ENCODE measurements at places on chromosomes 5 and 9. TPM values are rescaled to one million over a fixed set of nuclear protein-coding genes. Genes with fewer than 3 reads are reported as not detected.

CAMK4 gene
- total RNA-seq = 130 TPM

FAM153A gene
- 2.8 TPM for total RNA-seq

YIPF5 gene
- 81.7 TPM for total RNA-seq

ADAM19 gene
- total RNA-seq = 13.4 TPM

ACTBL2 gene
- total RNA-seq = not detected

SLC35A4 gene
- 3.7 TPM for total RNA-seq

EGFLAM gene
- 3.1 TPM for total RNA-seq

UQCRQ gene
- 81.1 TPM for total RNA-seq

AJM1 gene
- 0.94 TPM for total RNA-seq

FGF18 gene
- total RNA-seq = 0.62 TPM

CD72 gene
- 0.47 TPM for total RNA-seq

KIF4B gene
- total RNA-seq = 0.16 TPM

PDE6A gene
- not detected for total RNA-seq

PPP2R2B gene
- total RNA-seq = 141 TPM

GABRA1 gene
- 18.2 TPM for total RNA-seq

TGFBI gene
- total RNA-seq = 4.2 TPM

PRDM9 gene
- not detected for total RNA-seq

C5orf47 gene
- 0.16 TPM for total RNA-seq

FOXI1 gene
- total RNA-seq = not detected

ZDHHC11B gene
- total RNA-seq = 5.6 TPM

- DNase-seq = no peak
These were observed 14.3 kb downstream of the FNBP1 start for GRCh38 chr9:130028493-130029222.

DNA sequence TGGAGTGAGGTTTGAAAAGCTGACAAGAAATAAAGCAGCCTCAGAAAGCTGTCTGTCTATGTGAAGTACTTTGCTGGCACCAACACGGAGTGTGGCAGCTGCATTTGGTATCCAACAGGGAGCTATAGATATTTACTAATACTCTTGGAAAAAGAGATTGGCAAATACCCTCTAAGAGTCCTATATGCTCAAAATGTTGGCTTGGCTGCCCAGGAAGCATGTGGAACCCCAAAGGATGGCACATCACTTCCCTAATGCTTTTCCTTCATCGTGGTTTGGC, 398.3 kb downstream of the TLE4 start:
- DNase-seq = no peak

DNA sequence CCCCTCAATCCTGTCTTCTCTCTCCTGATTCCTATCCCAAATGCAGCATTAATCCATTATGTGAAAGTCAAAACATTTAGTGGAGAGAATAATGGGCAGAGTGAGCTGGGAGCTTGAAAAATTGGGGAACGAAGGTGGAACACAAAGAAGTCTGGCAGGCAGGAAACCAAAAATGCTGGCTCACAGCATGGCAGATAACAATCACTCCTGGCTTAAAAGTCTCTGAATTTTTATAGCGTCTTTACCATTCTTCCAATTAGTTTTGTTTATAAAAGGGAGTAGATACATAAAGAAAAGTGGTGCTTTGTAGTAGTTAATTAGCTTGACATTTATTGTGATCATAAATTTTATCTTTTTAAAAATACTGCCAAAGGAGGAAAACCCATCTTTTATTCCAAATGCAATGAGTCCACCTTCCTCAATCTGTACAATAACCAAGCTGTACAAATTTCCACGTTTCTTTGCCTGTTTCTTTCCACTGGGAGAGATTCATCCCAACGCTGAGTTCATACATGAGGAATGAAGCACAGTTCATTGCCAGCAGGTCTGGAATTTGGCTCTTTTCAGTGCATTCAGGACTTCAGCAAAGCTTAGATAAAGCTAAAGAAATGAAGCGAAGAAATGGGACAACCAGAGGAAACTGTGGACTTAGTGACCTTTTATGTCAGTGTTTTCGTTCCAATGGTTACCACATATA, 174.7 kb downstream of the HMHB1 start:
- DNase-seq = no peak

GRCh38 chr9:20753761-20754160, 69.7 kb downstream of the FOCAD start:
- DNase-seq = no peak

- DNase-seq = no peak
These were observed 64.7 kb upstream of the CTSL start for GRCh38 chr9:87661241-87661640.

DNA sequence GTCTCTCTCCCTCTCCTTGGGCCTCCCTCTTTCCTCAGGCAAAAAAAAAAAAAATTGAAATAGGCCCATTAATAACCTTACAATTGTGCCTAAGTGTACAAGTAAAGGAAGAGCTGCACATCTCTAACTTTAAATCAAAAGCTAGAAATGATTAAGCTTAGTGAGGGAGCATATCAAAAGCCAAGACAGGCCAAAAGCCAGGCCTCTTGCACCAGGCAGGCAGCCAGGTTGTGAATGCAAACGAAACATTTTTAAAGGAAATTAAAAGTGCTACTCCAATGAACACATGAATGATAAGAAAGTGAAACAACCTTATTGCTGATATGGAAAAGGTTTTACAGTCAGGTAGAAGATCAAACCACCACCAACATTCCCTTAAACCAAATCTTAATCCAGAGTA, 383.4 kb downstream of the KIAA0825 start:
- DNase-seq = no peak

GRCh38 chr5:1409381-1410110, 35.7 kb downstream of the SLC6A3 start:
- no peak for DNase-seq

- no peak for DNase-seq
These were observed 28.4 kb downstream of the SLC12A2 start for GRCh38 chr5:128111818-128112448.

DNA sequence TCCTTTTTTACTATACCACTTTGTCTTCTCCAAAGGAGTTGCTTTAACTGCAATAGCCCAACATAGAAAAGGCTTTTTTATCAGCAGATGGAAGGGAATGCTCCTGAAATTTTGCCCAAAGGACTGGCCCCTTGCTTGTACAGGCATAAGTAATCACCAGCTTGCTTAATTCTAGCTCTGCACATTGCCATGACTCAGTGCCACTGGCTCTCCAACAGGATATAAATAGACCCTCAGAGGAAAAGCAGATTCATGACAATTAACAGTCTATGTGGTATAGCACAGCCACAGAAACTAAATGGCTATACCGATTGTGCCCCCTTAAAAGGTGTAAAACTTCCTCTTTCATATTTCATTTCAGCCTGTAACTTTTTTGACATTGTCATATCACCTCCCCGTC, 227.0 kb downstream of the ZNF608 start:
- peak; percentile 0 for DNase-seq

GRCh38 chr5:77281969-77282336, 71.5 kb downstream of the PDE8B start:
- DNase-seq = no peak

DNA sequence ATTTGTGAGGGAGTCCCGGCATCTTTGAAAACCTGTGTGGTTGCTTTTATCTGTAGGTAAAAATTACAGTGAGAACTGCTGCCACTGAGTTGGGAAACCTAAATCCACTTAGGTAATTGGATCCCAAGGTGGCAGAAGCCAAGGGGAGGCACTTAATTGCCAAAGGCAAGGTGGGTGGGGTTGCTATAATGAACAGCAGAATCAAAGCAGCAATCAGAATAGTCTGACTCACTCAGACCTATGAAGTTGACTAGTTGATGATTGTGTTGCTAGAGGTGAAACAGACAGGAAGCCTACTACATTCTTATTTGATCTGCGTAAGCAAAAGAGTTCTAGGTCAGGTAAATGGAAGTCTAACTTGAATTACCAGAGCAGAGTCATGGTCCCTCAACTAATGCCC, 17.3 kb upstream of the BICD2 start:
- DNase-seq = no peak

- no peak for DNase-seq
These were observed 230.5 kb downstream of the SPOCK1 start for GRCh38 chr5:137268646-137269045.

DNA sequence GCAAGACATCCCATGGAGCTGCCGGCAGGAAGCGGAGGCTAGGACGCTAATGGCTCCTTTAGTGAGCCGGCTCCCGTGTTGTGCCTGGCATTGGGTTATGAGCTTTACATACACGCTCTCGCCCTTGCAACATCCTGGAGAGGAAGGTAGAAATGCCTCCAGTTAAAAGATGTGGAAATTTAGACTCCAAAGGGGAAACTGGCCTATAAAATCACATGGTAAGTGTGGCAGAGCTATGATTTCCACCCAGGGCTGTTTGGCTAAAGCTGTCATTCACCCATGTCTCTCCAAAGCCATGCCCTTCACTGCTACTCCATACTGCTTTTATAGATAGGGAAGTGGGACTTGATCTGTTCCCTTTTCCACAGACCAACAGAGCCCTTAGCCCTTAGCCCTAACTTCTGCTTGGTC, 5.2 kb downstream of the GM2A start:
- DNase-seq = no peak

DNA sequence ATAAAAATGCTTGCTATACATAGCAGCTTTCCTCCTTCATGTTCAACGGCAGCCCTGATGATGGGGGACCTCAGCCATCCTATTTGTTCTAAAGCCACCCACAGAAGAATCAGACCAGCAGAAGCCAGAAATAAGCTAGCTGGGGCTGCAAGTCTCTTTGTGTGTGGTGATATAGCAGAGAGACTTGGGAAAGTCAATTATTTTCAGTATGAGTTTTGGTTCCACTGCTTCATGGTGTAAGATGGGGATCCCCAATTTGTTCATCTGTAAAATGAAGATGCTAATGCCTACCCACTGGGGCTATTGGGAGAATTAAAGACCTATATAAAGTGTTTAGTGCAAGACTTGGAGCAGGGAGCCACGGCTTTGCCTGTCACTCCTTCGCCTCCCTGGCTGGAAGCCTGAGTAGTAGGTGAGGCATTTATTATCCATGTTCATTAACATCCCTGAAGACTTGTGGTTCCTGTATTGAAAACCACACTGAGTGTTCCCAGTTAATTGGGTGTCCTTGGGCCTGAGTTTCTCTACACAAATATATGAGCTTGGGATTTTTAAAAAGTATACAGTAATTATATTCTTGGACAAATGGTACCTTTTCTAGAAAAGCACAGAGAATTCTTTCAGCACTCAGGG, 210.1 kb upstream of the SLC24A2 start:
- no peak for DNase-seq

DNA sequence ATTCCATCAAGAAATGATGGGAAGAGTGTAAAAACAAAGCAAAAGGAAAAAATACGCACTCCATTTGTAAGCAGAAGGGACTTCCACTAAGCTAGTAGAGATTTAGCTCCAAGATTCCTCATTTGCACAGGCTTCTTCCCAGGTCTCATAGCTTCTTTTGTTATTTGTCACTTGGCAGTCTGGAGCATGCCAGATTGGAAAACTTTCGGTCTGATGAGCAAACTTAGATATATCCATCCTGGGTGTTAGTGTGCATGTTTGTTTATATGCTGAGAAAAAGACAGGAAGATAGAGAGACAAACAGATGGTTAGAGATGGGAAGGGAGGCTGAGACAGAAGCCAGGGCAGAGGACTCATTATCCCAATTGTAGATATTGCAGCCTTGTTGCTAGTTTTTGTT, 1644.5 kb upstream of the NUDT12 start:
- no peak for DNase-seq

GRCh38 chr5:14353726-14354474, 210.8 kb downstream of the TRIO start:
- no peak for DNase-seq

DNA sequence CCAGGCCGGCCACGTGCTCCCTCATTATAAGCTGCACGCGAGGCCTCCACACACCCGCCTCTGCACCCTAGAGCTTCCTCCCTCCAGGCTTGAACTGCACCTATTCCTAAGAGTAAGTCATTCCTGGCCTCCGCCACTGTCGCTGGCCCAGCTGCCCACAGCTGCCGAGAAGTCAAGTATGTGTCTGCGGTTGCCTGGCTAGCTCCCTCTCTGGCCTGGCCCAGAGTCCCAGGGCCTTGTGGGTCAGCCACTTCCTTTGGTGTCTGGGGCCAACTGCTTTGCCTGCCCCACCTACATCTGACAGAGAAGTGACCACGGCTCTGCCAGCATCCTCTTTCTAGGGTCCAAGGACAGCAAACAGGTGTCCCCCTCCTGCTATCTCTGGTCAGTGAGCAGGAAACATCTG, 18.3 kb downstream of the ABO start:
- DNase-seq = no peak

- DNase-seq = no peak
These were observed 83.2 kb upstream of the IRX4 start for GRCh38 chr5:1965925-1966324.

GRCh38 chr9:78118742-78119473, 87.3 kb upstream of the GNAQ start:
- no peak for DNase-seq

DNA sequence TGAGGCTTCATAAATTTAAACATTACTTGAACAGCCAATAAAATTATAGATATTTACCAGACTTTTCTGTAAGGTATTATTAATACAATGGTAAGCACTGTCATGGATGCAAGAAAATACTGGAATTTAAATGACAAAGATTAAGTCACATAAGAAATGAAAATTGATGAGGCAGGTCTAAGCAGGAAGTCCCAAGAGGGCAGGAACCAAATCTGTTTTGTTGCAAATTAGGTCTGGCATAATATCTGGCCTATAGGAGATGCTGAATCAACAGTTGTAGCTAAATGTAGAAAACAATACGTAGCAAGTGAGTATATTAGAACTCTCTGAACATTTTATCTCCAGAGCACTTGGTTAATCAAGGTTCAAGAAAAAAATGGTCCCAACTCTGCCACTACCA, 142.5 kb downstream of the EBF1 start:
- DNase-seq = no peak

- no peak for DNase-seq
These were observed 43.5 kb upstream of the ANKDD1B start for GRCh38 chr5:75567710-75568109.

DNA sequence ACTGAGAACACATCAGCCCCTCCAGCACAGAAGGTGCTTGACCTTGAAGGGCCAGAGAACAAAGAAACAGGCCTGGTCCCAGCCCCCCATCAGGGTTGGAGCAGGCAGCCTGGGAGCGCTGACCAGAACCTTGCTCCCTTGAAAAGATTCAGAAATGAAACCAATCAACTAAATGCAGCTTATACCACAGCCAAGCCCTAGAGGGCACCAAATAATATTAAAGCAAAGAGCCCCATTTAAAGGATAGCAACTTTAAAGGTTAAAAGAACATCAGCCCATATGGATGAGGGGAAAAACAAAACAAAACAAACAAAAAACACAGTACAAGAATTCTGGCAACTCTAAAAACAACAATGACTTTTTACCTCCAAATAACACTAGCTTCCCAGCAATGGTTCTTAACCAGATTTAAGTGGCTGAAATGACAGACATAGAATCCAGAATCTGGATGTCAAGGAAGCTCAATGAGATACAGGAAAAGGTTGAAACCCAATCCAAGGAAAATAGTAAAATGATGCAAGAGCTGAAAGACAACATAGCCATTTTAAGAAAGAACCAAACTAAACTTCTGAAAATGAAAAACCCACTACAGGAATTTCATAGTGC, 471.9 kb downstream of the MTRR start:
- no peak for DNase-seq
